ENCODE measurements at places on chromosomes 7 and 10.

GRCh38 chr10:132707776-132708171 is 78.2 kb downstream of the NKX6-2 start:
- DNase-seq = no peak

DNA sequence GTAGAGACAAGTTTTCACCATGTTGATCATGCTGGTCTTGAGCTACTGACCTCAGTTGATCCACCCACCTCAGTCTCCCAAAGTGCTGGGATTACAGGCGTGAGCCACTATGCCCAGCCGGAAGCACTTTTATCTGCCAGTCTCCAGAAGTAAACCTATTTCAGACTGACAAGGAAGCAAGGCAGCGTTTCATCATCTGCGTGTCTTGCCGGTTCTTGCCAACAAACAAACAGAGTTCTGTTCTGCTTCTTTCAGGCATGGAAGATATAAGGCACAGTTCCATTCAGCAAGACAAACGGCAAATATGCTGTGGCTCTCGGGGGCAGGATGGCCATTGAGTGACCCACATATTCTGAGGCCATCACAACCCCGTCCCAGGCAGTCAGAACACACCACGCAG is 15.5 kb upstream of the LARP4B start:
- DNase-seq = no peak

GRCh38 chr10:128318913-128319312 is 192.7 kb upstream of the MKI67 start:
- DNase-seq = no peak

GRCh38 chr7:32104766-32105165 is 34.6 kb upstream of the PDE1C start:
- DNase-seq = no peak

- no peak for DNase-seq
Observed at GRCh38 chr7:25886387-25887240, 265.4 kb upstream of the NFE2L3 start.

DNA sequence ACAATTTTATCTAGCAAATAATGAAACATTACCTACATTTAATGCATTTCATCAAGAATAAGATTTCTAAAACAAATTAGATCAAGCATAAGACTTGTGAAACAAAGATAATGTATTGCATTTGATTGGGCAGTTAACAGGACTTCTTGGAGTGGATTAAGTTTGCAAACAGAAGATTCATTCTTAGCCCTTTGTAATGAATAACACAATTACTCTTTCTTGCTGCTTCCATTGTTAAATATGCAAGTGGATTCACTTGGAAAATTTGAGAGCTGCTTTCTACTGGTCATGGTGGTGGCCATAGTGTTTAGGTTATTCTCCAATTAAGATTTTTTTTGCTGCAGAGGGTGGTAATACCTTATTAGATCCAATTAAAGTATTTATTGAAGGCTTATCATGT is 6.0 kb downstream of the PPP1R9A start:
- DNase-seq = no peak

DNA sequence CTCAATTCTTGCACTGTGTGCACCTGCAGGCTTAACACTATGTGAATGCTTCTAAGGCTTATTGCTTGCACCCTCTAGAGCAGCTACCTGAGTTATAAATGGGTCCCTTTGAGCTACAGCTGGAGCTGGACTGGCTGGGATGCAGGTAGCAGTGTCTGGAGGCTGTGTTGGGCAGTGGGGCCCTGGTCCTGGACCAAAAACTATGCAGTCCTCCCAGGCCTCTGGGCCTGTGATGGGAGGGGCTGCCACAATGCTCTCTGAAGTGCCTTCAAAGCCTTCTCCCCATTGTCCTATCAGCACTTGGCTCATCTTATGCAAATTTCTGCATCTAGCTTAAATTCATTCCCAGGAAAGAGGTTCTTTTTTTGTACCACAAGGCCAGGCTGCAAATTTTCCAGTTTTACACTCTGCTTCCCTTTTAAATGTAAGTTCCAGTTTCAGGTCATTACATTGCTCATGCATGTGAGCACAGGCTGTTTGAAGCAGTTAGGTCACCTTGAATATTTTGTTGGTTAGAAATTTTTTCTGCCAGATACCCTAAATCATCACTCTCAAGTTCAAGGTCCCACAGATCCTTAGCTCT is 26.0 kb downstream of the KBTBD2 start:
- no peak for DNase-seq

DNA sequence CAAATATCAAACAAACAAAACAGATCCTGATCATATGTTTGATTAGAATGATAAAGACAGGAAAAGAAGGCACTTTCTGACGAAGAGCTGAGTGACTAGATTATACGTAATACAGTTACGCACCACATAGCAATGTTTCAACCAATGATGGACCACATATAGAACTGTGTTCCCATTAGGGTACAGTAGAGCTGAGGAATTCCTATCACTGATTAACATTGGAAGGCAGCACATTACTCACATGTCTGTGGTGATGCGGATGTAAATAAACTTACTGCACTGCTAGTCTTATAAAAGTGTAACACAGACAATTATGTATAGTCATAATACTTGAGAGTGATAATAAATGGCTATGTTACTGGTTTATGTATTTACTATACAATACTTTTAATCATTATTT is 98.3 kb downstream of the PTN start:
- no peak for DNase-seq
